ENCODE measurements at places on chromosomes 2 and 18. TPM values are rescaled to one million over a fixed set of nuclear protein-coding genes. Genes with fewer than 3 reads are reported as not detected.

Gene LHCGR
- total RNA-seq, result not detected

Gene NT5DC4
- total RNA-seq, result not detected

Gene EHD3
- 20.9 TPM for total RNA-seq

Gene MAP2
- 15.9 TPM for total RNA-seq

Gene BZW1
- total RNA-seq, result 322 TPM

Gene DNAJB2
- 53.9 TPM for total RNA-seq

GRCh38 chr2:95383635-95384027 is 18.9 kb upstream of the FAHD2A start:
- no peaks in the 10 kb centered on the region for H3K4me1 ChIP-seq
- H3K27me3 ChIP-seq, result peaks cover 2% of the 10 kb centered on the region
- DNase-seq, result no peak
- no peak overlapping the region for H3K27ac ChIP-seq
- no peak overlapping the region for H3K4me3 ChIP-seq

DNA sequence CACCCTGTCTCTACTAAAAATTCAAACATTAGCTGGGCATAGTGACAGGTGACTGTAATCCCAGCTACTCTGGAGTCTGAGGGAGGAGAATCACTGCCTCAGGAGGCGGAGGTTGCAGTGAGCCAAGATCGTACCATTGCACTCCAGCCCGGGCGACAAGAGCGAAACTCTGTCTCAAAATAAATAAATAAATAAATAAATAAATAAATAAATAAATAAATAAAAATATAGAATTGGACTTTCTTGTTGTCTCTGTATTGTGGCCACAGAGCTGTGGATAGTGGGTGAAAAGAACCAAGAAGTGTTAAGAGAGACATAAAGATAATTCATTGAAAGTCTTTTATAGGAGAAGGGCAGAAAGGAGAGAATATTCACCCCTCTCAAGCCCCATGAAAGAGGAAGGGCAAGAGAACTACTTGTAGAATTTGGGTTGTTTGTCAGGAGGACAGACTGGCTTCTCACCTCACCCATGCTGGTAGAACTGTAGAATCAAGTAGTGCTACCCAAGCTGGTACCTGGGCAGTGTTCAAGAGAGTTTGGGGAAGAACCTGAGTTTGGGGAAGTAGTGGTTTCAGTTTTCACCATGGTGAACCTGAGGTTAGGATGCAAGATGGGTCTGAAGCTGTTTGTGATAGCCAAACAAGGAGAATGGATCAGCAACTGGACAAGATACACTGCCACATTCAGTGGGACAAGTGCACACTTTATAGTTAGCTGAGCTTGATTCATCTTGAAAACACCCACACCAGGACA is 256.5 kb downstream of the CD226 start:
- no peak overlapping the region for H3K4me3 ChIP-seq
- H3K36me3 ChIP-seq, result no peaks in the 10 kb centered on the region
- H3K4me1 ChIP-seq, result no peaks in the 10 kb centered on the region
- no peak overlapping the region for H3K27ac ChIP-seq
- no peaks in the 10 kb centered on the region for H3K27me3 ChIP-seq

DNA sequence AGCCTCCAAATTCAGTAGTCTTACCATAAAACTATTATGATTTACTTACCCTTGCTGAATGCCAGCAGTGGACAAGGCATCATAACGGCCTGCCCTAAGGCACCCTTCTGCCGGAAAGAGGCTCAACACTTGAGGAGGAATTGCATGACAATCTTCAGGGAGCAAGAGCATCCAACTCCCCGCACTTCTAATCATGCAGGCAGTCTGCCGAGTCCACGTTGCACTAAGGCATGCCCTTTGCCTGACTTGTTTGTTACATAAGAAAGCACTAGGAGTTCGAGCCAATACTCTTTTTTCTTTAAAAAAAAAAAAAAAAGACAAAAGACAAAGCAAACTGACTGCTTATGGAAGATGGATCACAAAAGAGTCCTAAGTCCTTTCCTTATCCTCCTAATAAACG is 17.9 kb upstream of the SPTBN1 start:
- H3K27ac ChIP-seq, result no peak overlapping the region
- H3K4me1 ChIP-seq, result no peaks in the 10 kb centered on the region
- H3K27me3 ChIP-seq, result no peaks in the 10 kb centered on the region
- H3K36me3 ChIP-seq, result no peaks in the 10 kb centered on the region
- no peak for DNase-seq
- no peak overlapping the region for H3K4me3 ChIP-seq

DNA sequence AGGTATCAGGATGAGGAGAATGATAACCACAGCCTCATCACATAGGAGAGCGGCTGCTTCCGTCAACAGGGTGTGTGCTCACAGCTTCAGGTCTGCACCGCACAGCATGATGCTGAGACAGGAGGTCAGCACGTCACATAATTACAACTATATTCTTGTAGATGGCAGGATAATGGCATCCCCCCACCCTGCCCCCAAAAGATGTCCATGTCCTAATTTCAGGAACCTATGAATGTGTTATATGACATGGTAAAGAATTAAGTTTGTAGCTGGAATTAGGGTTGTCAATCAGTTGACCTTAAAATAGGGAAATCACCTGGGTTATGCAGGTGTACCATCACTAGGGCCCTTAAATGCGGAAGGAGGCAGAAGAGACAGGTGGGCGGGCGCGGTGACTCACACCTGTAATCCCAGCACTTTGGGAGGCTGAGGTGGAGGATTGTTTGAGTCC is 73.9 kb downstream of the ARL4C start:
- H3K4me1 ChIP-seq, result peaks cover 23% of the 10 kb centered on the region
- H3K36me3 ChIP-seq, result no peaks in the 10 kb centered on the region
- no peak overlapping the region for H3K4me3 ChIP-seq
- no peak for DNase-seq

GRCh38 chr2:135050684-135051083 is 1.4 kb upstream of the RAB3GAP1 start:
- H3K4me3 ChIP-seq, result no peak overlapping the region
- peaks cover 8% of the 10 kb centered on the region for H3K27me3 ChIP-seq
- H3K4me1 ChIP-seq, result peaks cover 20% of the 10 kb centered on the region

GRCh38 chr2:159211447-159212396 is 74.8 kb downstream of the WDSUB1 start:
- no peak overlapping the region for H3K27ac ChIP-seq
- H3K27me3 ChIP-seq, result no peaks in the 10 kb centered on the region
- H3K4me3 ChIP-seq, result no peak overlapping the region
- peaks cover 11% of the 10 kb centered on the region for H3K36me3 ChIP-seq
- H3K4me1 ChIP-seq, result peaks cover 10% of the 10 kb centered on the region

DNA sequence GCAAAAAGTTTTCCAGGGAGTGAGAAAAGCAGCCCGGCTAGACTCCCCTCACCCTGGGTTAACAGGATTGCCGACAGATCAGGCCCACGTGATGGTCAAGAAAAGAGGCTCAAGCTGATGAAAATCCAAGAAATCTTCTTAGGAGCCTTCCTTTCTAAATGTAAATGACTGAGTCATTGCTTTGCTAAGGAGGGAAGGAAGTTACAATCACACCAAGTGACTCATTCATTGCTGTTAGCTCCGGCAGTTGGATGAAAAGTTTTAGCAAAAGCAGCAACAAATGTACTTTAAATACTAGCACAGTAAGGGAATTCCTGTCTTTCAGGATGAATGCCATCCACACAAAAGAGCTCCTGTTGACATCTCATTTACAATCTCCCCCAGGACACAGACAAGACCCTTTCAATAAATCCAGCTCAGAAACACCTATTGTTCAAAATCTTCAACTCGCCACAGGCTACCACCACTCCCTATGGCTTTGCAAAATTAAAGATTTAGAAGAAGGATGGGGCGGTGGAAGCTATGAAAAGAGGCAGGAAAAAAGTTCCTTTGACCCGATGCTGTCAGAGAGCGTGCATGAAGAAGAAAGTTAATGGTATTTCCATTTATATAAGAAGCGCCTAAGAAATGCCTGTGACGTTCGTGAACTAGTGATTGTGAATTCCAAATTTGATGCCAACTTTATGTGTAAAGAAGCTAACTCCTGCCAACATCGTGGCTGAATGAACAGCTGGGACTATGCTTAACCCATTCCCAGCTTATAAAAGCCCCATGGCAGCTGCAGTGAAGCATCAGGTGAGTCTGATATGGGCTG is 153.7 kb downstream of the TGIF1 start:
- no peaks in the 10 kb centered on the region for H3K27me3 ChIP-seq
- H3K4me1 ChIP-seq, result peaks cover 45% of the 10 kb centered on the region
- H3K27ac ChIP-seq, result peak overlapping the region; percentile 98
- no peaks in the 10 kb centered on the region for H3K36me3 ChIP-seq
- peak; percentile 97 for DNase-seq

- no peak overlapping the region for H3K4me3 ChIP-seq
- no peaks in the 10 kb centered on the region for H3K36me3 ChIP-seq
- H3K27ac ChIP-seq, result no peak overlapping the region
- H3K27me3 ChIP-seq, result no peaks in the 10 kb centered on the region
- DNase-seq, result peak; percentile 10
Measured at GRCh38 chr2:128686497-128686859, 367.8 kb upstream of the HS6ST1 start.

All from astrocyte (in vitro differentiated cells and primary cell).